ENCODE measurements at places on chromosomes 12 and 14.

GRCh38 chr12:12138203-12139154 lies 67.7 kb downstream of the BCL2L14 start:
- no peak for DNase-seq

DNA sequence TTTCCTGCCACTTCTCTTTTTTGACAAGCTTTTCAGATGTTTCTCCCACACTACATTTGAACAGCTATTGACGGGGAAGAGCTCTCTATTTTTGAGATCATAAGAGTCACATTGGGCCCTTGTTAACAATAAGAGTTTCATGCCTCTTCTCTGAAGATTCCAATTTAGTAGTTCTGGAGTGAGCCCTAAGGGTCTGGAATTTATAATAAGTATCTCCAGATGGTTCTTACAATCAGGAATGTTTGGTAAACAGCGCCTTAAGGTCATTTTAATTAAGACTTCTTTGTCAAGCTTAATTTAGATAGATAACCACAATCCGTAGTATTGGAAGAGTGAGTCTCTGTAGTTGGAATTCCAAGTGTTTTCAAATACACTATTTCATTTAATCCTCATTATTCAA lies 60.6 kb upstream of the HECTD1 start:
- DNase-seq: no peak

GRCh38 chr12:88371416-88372183 lies 208.7 kb downstream of the KITLG start:
- no peak for DNase-seq

GRCh38 chr14:85247071-85247470 lies 282.9 kb upstream of the FLRT2 start:
- DNase-seq: no peak

- DNase-seq: no peak
Measured at GRCh38 chr14:100589071-100589759, 2.0 kb upstream of the BEGAIN start.

DNA sequence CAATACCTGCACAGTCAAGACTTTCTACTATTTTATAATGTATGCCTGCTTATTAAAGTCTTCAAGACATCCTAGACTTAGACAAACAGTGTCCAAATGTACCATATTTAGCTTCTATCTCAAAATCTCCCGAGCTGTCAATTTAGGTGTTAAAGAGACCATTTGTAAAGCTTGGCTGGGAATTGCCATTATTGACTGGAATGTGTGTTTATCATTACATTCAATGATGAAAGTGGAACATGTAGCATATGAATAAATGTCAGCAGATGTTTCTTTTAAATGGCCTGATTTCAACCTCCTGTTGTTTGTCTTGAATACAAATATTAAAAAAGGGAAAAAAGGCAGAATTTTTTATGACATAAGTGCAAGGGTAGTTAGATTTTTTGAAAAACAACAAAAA lies 572.3 kb downstream of the PRKD1 start:
- no peak for DNase-seq

- DNase-seq: no peak
Measured at GRCh38 chr12:114700392-114701103, 16.6 kb upstream of the TBX3 start.

- no peak for DNase-seq
Measured at GRCh38 chr14:91956616-91957015, 9.1 kb upstream of the FBLN5 start.

GRCh38 chr12:45296046-45296586 lies 80.2 kb downstream of the ANO6 start:
- DNase-seq: no peak

DNA sequence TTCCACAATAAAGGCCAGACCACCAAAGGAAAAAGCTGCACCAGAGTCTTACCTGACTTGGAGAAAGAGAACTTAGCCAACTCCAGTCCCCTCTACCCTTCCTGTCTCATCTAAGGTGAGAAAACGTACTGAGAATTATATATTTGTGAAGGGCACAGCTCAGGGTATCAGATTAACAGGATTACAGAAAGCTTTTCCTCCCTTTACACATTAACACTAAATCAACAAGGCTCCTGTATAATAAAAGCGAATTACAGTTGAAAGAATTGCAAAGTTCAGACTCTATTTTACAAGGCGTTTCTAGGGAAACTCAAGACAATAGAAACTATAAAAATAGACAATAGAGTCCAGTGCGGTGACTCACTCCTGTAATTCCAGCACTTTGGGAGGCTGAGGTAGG lies 82.7 kb upstream of the RPL10L start:
- DNase-seq: no peak

DNA sequence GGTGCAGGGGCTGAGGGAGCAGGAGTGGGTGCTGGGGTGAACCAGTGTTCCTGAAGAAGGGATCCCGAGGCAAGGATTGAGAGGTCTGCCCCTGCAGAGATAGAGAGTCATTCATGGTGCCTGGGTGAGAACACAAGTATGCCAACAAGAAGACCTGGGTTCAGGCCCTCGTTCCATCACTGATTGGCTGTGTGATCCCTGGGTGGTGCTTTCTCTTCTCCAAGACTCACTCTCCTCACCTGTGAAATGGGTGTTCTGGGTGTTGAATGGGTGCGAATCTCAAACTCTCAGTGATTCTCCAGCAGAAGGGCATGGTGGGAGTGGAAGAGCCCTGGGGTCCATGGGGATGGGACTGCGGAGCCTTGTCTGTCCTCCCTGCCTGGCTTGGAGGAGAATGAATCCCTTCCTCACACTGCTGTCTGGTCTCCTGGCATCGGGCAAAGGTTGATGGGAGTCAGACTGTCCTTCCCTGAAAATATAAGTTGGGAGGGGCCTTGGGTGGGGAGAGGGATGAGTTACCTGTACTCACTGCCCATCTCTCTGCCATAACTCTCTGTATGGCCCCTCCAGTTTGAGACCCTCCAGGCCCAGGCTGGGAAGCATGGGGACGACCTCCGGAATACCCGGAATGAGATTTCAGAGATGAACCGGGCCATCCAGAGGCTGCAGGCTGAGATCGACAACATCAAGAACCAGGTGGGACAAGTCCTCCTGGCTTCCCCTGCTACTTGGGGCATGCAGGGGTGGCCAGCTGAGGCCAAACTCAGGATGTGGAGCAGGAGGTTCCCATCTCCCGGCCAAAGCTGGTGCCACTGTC lies 9.6 kb downstream of the KRT7 start:
- DNase-seq: no peak

DNA sequence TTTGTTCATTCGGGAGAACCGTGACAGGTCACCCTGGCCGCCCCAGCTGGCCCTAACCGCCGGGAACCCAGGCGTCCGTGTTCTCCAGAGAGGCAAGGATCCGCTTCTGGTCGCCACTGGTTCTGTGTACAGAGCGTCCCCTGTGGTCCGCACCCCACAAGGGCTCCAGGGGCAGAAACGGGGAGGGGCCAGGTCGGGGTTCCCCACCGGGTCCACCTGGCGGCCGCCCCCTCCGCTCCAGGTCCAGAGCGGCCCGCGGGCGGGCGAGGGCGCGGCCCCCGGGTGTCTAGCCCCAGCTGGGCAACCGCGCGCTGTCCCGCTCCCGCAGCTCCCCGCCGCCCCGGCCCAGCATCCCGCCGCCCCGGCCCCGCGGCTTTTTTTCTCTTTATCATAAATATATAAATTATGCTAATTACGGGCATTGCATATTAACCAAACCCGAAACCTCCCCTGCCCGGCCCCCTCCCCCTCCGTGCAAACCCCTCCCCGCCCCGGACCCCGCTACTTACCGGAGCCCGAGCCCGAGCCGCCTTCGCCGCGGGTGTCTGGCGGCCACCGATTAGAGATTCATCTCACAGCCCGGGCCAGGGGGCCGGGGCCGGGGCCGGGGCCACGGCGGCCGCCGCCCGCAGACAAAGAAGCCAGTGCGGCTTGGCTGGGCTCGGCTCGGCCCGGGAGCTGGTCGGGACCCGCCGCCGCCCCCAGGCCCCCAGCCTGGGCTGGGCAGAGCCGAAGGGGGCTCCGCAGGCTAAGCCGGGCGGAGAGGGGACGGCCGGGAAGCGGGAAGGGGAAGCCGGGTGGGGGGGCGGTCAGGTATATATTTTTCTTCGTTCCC lies 512 bp downstream of the POU6F1 start:
- peak; percentile 63 for DNase-seq

DNA sequence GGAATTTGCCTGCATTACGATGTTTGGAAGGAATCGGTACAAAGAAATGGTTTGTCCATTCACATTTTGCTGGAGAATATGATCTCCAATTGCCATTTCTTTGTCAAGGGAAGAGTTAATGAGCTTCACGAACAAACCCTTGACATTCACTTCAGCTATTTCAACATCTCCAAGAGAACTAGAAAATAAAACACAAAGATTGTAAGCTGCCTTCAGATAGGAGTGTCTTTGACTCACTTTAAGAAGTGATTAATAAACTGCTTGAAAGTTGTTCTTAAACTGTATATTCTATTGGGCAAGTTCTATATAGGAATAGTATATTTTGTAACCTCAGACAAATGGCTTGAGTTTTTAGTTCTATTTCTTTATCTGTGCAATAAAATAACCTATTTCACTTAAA lies 26.3 kb downstream of the LMNTD1 start:
- DNase-seq: no peak

DNA sequence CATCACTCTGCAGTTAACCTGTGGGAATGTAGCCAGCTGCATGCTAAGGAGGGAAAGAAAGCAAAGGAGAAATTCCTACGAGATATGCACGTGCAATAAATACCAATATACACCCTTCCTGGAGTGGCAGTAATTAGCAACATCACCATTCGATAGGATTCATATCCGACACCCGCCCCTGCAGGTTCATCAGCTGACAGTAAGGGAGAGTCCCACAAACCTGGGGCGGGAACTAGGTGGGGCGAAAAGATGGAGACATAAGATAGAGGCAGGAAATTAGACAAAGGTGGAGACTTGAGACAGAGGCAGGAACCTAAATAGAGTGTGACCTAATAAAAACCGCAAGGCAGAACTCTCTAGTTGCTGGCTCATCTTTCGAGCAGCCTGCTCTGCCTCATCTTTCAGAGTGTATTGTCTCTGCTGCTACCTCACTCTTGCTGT lies 51.6 kb downstream of the PLEKHG3 start:
- no peak for DNase-seq

DNA sequence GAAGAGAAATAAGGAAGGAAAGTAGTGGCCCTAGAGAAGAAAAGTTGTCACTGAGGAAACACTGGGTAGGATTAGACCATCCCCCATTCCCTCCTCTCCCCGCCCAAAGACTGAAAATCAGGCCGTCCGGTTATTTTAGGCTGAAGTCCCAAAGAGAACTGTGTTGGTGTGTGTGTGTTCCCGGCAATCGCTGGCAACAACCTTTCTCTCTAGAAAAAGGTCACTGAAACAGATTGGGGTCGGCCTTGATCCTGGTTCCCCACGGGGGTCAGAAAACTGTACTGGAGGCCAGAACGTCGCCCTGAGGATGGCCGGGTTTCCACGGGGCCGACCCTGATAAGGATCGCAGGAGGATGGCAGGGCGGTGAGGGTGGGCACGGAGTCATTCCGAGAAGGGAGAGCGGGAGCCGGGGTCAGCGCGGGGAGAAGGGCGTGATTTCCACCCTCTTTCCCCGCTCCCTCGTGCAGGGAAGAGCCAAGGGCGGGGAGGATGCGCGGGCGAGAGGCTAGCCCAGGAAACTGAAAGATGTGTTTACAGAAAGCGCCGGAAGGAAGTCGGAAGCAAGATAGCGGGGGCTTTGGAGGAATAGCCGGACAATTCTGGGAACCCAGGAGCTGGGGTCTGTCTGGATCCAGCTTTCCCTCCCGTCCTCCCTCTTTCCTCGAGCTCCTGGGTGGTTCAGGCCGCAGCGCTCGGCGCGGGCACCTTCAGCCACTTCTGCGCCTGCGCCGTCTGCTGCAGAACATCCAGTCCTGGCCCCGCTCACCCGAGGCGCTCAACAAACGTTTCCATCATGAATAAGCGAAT lies 25.3 kb upstream of the SPTLC2 start:
- DNase-seq: peak; percentile 71

DNA sequence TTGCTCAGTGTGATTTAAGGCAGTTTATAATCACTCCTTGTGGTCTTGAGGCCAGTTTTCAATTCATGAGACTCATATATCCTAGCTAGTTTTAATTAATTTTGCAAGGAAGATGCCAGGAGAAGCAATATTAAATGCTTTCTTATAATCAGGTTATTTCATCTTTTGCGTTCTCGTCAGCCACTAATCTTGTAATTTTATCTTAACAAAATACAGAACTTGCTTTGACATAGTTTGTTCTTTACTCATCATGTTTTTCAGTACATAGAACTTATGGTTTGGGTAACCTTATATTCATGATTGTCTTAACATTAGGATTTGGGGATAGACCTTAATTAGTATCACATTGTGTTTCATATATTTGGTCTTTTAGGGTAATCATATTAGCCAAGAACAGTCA lies 76.0 kb downstream of the LIN52 start:
- no peak for DNase-seq

- DNase-seq: no peak
Measured at GRCh38 chr14:39050389-39050788, 52.6 kb downstream of the SEC23A start.

GRCh38 chr12:68904351-68904962 lies 28.5 kb downstream of the CPM start:
- no peak for DNase-seq

DNA sequence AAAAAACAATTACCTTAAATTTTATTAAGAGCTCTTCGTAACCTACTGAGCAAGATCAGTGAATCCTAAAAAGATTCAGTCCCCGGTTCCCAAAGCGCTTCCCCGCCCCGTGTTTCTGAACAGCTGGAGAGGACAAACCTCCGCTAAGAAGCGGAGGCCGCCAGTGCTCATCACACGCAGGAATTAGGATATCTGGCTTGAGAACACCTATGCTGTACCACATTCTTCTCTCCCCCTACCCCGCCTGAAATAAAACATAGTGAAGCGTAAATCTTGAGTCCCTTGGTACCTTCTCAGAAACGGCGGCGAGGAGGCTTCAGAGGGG lies 774 bp upstream of the WDR20 start:
- DNase-seq: no peak

GRCh38 chr12:112331886-112332285 lies 50.3 kb downstream of the HECTD4 start:
- DNase-seq: no peak

GRCh38 chr12:54337854-54338650 lies 13.1 kb downstream of the COPZ1 start:
- DNase-seq: no peak

- no peak for DNase-seq
Measured at GRCh38 chr14:30620178-30620577, 1.9 kb upstream of the SCFD1 start.

GRCh38 chr14:51897791-51898355 lies 37.5 kb downstream of the GNG2 start:
- DNase-seq: no peak

DNA sequence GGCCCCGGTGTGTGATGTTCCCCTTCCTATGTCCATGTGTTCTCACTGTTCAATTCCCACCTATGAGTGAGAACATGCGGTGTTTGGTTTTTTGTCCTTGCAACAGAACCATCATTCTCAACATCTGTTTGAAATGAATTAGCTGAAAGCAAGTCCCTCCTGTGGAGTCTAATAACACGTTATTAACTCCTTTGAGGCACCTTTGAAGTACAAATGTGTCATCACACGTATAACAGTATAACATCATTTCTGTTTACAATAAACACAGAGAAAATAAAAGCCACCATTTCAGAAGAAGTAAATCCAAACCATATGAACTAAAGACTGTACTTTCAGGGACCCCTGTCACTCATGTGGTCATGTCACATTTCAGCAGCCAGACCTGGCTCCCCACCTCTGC lies 198.5 kb downstream of the STXBP6 start:
- DNase-seq: no peak

- no peak for DNase-seq
Measured at GRCh38 chr14:96077983-96078624, 38.9 kb downstream of the C14orf132 start.

- no peak for DNase-seq
Measured at GRCh38 chr12:128627659-128628058, 196.1 kb downstream of the SLC15A4 start.

- DNase-seq: no peak
Measured at GRCh38 chr12:57058454-57058853, 8.5 kb upstream of the MYO1A start.

- no peak for DNase-seq
Measured at GRCh38 chr12:115998794-115999478, 278.6 kb downstream of the MED13L start.
